ENCODE measurements at places on chromosomes 11 and 22.

- DNase-seq, result no peak
Measured at GRCh38 chr11:132999516-132999915, 532.8 kb downstream of the OPCML start.

GRCh38 chr22:28674121-28674563 lies 5.5 kb downstream of the TTC28 start:
- DNase-seq, result peak; percentile 24

- no peak for DNase-seq
Measured at GRCh38 chr11:86664930-86665329, 7.5 kb downstream of the ME3 start.

- no peak for DNase-seq
Measured at GRCh38 chr22:30816413-30816812, 121.7 kb downstream of the OSBP2 start.

DNA sequence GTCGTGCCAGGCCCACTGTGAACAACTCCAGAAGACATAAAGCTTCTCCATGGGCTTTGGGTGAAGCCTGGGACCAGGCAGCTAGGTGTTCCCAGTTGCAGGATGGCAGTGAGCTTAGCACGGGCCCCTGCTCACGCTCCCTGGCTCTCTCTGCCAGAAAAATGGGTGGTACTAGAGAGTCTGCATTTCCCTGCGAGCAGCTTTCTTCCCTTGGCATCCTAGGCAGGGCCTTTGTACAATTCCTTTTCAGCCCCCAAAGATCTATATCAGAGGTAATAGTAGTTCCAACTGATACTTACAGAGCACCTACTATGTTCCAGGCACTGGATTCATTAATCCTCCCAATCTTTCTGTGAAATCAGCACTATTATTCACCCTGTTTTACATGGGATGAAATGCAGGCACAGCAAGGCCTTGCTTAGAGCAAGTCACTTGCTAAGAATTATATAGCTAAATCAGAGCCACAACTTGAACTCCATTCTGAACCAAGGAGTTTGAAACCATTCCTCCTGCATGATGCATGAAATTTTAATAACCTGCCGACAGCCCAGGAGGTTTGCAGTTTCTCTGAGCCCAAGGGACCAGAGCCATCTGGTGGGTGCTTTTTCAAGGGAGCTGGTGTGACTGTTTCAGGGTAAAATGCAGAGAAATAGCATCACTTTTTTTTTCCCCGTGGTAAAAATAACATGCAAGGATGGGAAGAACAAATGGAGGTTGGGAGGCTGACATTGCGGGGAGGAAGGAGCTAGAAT lies 22.7 kb downstream of the NAV2 start:
- DNase-seq, result no peak
